Breast epithelium (tissue), 4 donors: ENCODE measurements at places on chromosomes 6 and 20.

- no peaks in the 10 kb centered on the region for H3K36me3 ChIP-seq
- no peak overlapping the region for H3K4me3 ChIP-seq
- H3K27ac ChIP-seq: no peak overlapping the region
- H3K4me1 ChIP-seq: no peaks in the 10 kb centered on the region
- no peaks in the 10 kb centered on the region for H3K27me3 ChIP-seq
Measured at GRCh38 chr6:12327391-12327790, 37.2 kb downstream of the EDN1 start.

- H3K36me3 ChIP-seq: no peaks in the 10 kb centered on the region
- no peaks in the 10 kb centered on the region for H3K27me3 ChIP-seq
- no peak overlapping the region for H3K27ac ChIP-seq
Measured at GRCh38 chr6:142913511-142914047, 31.4 kb downstream of the HIVEP2 start.

- no peaks in the 10 kb centered on the region for H3K27me3 ChIP-seq
- DNase-seq: no peak
- H3K4me3 ChIP-seq: no peak overlapping the region
- H3K4me1 ChIP-seq: no peaks in the 10 kb centered on the region
- H3K36me3 ChIP-seq: no peaks in the 10 kb centered on the region
Measured at GRCh38 chr6:167409079-167409478, 84.2 kb downstream of the TTLL2 start.

GRCh38 chr6:70219943-70220613, 82.8 kb downstream of the COL9A1 start:
- no peaks in the 10 kb centered on the region for H3K27me3 ChIP-seq
- DNase-seq: no peak
- no peaks in the 10 kb centered on the region for H3K4me1 ChIP-seq
- no peak overlapping the region for H3K4me3 ChIP-seq
- H3K27ac ChIP-seq: no peak overlapping the region

- DNase-seq: no peak
- no peaks in the 10 kb centered on the region for H3K36me3 ChIP-seq
- H3K4me1 ChIP-seq: no peaks in the 10 kb centered on the region
- H3K4me3 ChIP-seq: no peak overlapping the region
- no peak overlapping the region for H3K27ac ChIP-seq
- no peaks in the 10 kb centered on the region for H3K27me3 ChIP-seq
Measured at GRCh38 chr6:137900815-137901214, 33.8 kb downstream of the TNFAIP3 start.

DNA sequence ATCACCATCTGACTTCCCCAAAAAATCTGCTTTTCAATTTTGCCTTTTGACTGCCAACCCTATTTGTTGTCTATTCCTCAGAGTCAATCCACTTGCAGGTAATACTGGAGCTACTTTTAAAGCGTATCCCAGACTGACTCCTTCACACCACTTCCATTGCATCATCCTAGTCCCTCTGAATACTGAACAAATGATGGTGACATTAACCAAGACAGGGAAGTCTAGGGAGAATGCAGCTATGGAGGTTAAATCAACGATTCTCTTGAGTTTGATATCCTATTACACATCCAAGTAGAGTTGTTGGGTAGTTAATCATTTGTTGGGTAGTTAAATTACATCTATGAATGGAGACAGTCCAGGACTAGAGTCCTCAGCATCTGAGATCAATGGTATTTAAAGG, 2.0 kb downstream of the OGFRL1 start:
- H3K4me1 ChIP-seq: no peaks in the 10 kb centered on the region
- H3K4me3 ChIP-seq: peak overlapping the region; percentile 78
- H3K36me3 ChIP-seq: peaks cover 5% of the 10 kb centered on the region

DNA sequence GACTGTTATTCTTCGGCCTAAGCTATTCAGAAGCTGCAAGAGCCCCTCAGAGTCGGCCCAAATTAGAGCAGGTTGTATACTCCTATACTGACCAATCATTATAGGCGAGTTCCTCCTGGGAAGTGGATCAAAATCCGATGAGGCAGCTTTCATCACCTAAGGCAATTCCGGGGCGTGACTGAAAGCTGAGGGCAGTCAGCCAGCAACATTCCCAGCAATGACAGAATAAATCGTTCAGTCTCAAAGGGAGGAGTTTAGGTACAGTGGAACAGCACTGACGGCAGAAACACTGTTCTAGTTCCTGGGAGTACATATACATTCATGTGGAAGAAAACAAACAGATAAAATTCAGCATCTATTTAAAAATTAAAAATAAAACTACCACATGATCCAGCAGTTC, 10.8 kb downstream of the HLA-DQB2 start:
- H3K27ac ChIP-seq: no peak overlapping the region
- peaks cover 3% of the 10 kb centered on the region for H3K27me3 ChIP-seq
- H3K36me3 ChIP-seq: no peaks in the 10 kb centered on the region
- DNase-seq: no peak
- H3K4me1 ChIP-seq: no peaks in the 10 kb centered on the region

- H3K27ac ChIP-seq: no peak overlapping the region
- no peak overlapping the region for H3K4me3 ChIP-seq
- H3K36me3 ChIP-seq: no peaks in the 10 kb centered on the region
- no peaks in the 10 kb centered on the region for H3K4me1 ChIP-seq
- H3K27me3 ChIP-seq: no peaks in the 10 kb centered on the region
- no peak for DNase-seq
Measured at GRCh38 chr6:101986476-101986875, 593.0 kb downstream of the GRIK2 start.

DNA sequence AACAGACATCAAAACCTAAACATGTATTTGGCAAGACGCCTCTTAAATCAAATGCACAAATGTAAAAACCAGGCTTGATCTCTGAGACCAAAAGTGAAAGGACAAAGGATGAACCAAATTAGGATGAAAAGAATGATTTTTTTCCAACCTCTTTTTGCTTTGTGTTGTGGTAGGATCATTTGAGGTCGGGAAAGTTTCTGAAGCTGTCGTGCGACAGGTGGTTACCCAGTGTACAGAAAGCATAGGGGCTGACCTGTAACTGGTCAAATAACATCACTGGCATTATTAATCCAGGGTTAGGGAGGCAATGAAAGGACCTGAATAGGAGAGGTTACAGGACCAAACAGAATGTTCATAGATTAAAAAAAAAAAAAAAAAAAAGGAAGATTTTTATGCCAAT, 18.1 kb upstream of the NOL7 start:
- H3K36me3 ChIP-seq: peaks cover 3% of the 10 kb centered on the region
- DNase-seq: no peak
- no peaks in the 10 kb centered on the region for H3K27me3 ChIP-seq
- no peak overlapping the region for H3K27ac ChIP-seq
- no peak overlapping the region for H3K4me3 ChIP-seq

GRCh38 chr6:13508711-13509705, 21.6 kb upstream of the GFOD1 start:
- no peak overlapping the region for H3K27ac ChIP-seq
- H3K4me3 ChIP-seq: no peak overlapping the region
- no peaks in the 10 kb centered on the region for H3K27me3 ChIP-seq
- H3K36me3 ChIP-seq: no peaks in the 10 kb centered on the region

GRCh38 chr6:155493026-155493693, 37.5 kb upstream of the NOX3 start:
- H3K4me3 ChIP-seq: no peak overlapping the region
- H3K36me3 ChIP-seq: no peaks in the 10 kb centered on the region
- peak overlapping the region; percentile 65 for H3K27ac ChIP-seq
- peaks cover 5% of the 10 kb centered on the region for H3K4me1 ChIP-seq
- no peak for DNase-seq

GRCh38 chr6:148443798-148444560, 101.3 kb downstream of the SASH1 start:
- H3K27me3 ChIP-seq: no peaks in the 10 kb centered on the region
- H3K4me1 ChIP-seq: no peaks in the 10 kb centered on the region
- no peak overlapping the region for H3K4me3 ChIP-seq
- H3K36me3 ChIP-seq: no peaks in the 10 kb centered on the region

DNA sequence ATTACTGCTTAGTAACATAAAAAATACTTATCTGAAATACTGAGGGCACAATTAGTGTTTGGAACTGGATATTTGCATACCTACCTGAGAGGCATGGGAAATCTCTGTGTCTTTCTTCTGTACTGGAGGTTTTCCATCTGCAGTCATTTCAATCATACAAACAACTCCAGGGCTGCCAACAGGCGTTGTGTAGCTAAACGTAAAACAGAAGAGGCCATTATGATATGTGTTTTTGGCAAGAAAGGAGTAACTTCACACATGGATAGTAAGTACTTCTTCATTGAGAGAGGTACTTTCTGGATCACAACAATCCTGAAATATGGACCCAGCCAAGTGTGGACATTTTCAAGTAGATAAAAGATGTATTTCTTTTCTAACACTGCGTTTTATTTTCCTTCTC, 363.4 kb downstream of the PHF3 start:
- no peak for DNase-seq
- H3K4me3 ChIP-seq: no peak overlapping the region
- no peak overlapping the region for H3K27ac ChIP-seq
- no peaks in the 10 kb centered on the region for H3K36me3 ChIP-seq

DNA sequence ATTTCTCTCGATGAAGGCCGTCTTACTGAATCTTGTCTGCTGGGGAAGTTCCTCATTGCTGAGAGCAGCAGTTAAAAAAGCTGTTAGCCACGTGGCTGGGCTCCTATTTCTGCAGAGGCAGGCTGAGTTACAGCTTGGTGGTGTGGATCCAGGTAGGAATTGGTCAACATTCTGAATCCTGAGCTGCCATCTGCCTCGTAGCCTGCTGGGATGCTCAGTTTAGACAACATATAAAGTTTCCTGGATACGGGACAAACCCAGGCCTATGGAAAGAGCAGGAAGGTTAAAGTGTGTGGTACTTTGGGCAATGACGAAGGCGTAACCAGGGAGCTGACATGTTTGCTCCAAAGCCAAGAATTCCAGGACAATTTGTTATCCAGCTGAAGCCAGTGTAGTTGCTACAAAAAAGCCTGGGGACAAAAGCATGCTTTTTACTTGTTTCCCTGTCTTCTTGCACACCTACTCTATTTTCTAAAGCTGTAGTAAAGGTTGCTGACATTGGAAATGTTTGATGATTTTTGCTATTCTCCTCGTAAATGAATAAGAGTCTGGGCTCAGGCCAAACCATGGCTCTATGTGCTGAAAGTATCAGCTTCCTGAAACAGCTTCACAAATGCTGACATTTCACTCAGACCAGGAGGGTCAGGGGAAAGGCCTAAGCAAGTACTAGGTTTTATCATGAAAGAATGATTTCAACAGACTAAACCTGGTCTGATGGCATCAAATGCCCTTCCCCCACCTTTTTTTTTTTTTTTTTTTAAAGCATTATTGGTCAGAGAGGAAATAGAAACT, 12.4 kb upstream of the MYLK2 start:
- H3K4me3 ChIP-seq: no peak overlapping the region
- no peaks in the 10 kb centered on the region for H3K4me1 ChIP-seq
- no peak overlapping the region for H3K27ac ChIP-seq

DNA sequence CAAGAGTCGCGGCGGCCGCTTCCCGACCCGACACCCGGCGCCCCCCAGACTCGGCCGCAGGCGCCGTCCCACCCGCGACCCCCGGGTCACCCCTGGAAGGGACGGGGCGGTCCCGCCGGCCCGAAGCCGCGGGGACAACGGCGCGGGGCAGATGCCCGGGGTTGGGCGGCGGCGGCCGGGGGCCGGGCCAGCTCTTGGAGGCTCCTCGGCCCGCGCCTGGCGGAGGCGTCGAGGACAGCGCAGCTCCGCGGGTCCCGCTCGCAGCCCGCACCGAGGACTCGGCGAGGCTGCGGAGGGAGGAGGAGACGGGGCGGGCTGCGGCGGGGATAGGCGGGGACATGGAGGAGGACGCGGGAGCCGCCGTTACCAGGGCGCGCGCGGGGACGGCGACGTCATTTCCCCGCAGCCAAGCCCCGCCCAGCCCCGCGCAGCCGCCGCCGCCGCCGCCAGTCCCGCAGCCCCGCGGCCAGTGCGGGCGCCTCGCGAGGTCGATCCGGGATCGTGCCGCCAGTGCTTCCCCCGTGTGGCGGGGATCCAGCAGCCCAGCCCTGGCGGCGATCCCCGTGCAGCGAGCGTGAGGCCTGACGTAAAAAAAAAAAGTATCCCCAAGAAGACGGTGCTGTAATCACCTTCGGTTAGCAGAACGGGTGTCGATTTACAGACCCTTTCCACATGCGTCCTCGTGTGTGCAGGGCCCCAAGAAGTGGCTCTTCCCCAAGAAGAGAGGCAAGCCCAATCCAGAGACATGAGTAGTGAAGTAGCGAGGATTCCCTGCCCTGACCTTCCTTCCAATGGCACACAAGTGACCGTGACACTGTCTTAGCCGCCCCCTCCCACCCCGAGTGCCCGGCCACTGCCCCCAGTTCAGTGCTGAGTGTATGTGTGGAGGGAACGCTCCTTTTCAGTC, at the start of gene FAM184A:
Gene FAM184A (minus strand): TSS at position 289 of the 907 bp plus-strand sequence. CDS start 365 bp downstream, outside the sequence.
- H3K27ac ChIP-seq: peak within 1 kb of the TSS; percentile 90
- peaks cover 3% of the 10 kb centered on the region for H3K4me1 ChIP-seq
- no peaks in the 10 kb centered on the region for H3K27me3 ChIP-seq
- H3K4me3 ChIP-seq: peak within 1 kb of the TSS; percentile 99

- peaks cover 11% of the 10 kb centered on the region for H3K4me1 ChIP-seq
- no peaks in the 10 kb centered on the region for H3K27me3 ChIP-seq
- H3K4me3 ChIP-seq: no peak overlapping the region
- no peaks in the 10 kb centered on the region for H3K36me3 ChIP-seq
- peak; percentile 89 for DNase-seq
Measured at GRCh38 chr6:113825781-113826180, 31.4 kb upstream of the MARCKS start.
